ENCODE measurements at places on chromosomes 7 and 10.

- DNase-seq, result no peak
These were observed 33.0 kb downstream of the TMEM106B start for GRCh38 chr7:12244129-12244528.

DNA sequence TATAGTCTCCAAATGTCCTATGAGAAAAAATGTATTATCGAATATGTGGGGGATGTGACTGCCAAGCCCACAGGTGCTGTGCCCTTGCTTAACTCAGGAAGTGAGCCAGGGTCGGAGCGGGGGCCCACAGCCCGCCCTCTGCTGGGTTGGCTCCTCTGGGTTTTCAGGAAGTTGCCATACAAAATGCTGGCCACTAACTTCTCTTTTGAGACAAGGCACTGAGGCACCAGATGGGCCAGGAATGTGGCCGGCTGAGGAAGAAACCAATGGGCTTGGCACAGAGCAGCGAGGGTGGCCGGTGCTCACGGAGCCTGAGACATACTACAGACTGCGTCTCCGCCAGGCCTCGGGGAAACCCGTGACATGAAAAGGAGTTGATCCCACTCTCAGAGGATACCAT is 58.9 kb downstream of the FAM53B start:
- DNase-seq, result no peak

GRCh38 chr7:71974611-71975010 is 437.5 kb downstream of the CALN1 start:
- DNase-seq, result no peak

GRCh38 chr7:105067691-105068090 is 53.7 kb downstream of the KMT2E start:
- no peak for DNase-seq

DNA sequence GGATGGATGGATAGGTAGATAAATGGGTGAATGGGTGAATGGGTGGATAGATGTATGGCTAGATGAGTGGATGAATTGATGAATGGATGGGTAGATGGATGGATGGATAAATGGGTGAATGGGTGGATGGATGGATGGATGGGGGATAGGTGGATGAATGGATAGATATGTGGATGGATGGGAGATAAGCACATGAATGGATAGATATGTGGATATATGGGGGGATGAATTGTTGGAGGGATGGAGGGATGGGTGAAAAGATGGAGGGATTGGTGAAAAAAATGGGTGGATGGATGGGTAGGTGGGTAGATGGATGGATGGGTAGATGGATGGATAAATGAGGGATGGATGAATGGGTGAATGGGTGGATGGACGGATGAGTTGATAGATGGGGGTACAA is 196.4 kb downstream of the FRMD4A start:
- no peak for DNase-seq

- no peak for DNase-seq
These were observed 51.1 kb downstream of the TMEM209 start for GRCh38 chr7:130154131-130154500.

- no peak for DNase-seq
These were observed 12.7 kb downstream of the PTPRE start for GRCh38 chr10:127919418-127920271.

DNA sequence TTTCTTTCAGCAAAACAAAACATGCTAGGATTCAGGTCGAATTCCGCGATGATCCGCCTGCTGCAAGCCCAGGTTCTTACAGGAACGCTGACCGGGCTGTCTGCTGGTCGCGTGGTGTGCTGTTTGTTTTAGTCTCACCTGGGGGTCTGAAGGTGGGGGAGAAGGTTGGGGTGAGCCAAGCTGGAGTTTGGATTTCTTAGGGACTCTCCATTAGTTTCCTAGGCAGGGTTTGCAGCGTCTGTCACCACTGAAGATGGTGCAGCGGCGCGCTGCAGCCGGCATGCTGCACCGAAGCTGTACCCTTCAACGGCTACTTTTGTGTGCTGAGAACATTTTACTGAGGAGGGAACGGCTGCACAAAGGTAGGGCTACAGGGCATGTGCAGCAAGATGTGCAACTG is 48.7 kb downstream of the GCC1 start:
- no peak for DNase-seq

DNA sequence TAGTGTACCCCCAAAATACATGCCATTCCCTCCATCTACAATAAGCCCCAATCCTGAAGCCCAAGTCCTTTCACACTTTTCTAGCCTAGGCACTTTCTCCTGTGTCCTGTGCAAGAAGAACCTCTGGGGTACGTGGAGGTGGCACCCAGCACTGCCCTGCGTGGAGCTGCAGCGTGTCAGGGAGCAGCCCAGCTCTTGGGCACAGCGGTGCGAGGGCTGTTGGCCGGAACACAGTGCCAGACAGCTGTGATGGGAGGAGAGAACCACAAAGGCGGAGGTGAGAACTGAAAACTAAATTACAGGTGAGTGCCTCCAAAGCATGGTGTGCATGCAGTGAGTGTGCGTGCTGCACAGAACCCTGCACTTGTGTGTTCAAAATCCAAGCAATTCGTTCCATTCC is 621.3 kb upstream of the ADARB2 start:
- no peak for DNase-seq

DNA sequence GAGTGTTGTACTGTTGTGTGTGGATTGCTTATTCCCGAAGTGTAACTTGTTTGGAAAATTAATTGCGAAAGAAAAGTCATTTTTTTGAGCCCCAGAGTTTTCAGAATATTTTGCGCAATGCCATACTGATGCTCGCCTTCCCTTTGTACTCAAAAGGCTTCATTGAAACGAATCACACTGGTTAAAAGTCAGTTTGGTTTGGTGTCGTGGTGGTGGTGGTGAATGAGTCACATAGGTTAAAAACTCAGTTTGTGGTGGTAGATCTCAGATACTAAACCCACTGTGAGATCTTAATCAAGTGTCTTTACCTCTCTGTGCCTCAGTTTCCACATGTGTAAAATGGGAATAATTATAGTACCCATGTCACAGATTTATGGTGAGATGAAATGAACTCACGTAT is 61.1 kb upstream of the IL6 start:
- no peak for DNase-seq

DNA sequence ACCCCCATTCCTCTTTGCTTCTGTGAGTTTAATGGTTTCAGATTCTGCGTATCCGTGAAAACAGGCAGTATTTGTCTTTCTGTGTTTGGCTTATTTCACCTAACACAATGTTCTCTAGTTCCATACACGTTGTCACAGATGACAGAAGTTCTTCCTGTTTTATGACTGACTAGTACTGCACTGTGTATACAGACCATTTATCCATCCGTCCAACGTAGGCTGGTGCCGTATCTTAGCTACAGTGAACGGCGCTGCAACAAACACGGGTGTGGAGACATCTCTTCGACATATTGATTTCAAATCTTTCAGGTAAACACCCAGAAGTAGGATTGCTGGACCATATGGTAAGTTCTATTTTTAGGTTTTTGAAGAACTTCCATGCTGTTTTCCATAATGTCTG is 181.7 kb downstream of the PARD3 start:
- no peak for DNase-seq

GRCh38 chr7:72077786-72078185 is 334.4 kb downstream of the CALN1 start:
- no peak for DNase-seq

GRCh38 chr7:157397036-157397720 is 60.4 kb downstream of the DNAJB6 start:
- no peak for DNase-seq

GRCh38 chr10:87940210-87940609 is 76.8 kb downstream of the PTEN start:
- DNase-seq, result no peak

GRCh38 chr10:51034769-51035168 is 39.5 kb upstream of the PRKG1 start:
- no peak for DNase-seq

GRCh38 chr10:90451283-90451682 is 406.6 kb downstream of the HTR7 start:
- no peak for DNase-seq

GRCh38 chr10:49803988-49804387 is 41.9 kb upstream of the OGDHL start:
- DNase-seq, result no peak

- DNase-seq, result no peak
These were observed 6.3 kb upstream of the LIPF start for GRCh38 chr10:88657901-88658300.

- no peak for DNase-seq
These were observed 90.1 kb upstream of the ATP6V0A4 start for GRCh38 chr7:138887872-138888656.

DNA sequence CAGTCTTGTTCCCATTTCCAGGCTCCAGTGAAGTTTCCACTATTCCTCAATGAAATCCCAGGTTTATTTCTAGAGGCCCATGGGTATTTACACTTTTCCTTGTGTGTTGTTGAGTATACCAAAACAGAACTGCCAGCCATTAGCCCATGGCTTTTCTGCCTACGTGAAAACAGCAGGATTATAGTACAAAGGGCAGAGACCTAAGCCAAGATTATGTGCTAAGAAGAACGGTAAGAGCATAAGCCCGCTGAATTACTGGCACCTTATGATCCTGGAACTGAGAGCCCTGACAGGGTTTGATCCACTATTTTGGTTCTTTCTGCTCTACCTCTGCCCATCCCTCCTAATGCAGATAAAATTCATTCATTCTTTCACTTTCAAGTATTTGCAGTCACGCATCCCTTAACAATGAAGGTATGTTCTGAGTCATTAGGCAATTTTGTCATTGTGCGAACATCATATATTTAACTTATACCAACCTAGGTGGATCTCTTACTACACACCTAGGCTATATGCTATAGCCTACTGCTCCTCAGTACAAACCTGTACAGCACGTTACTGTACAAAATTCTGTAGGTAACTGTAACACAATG is 16.0 kb downstream of the SEMA3C start:
- DNase-seq, result no peak

Data from right renal cortex interstitium (tissue), 3 donors.